GM20000 (cell line): ENCODE measurements at places on chromosomes 6 and 20.

GRCh38 chr6:139519571-139520031 lies 145.2 kb upstream of the CITED2 start:
- no peak for DNase-seq

DNA sequence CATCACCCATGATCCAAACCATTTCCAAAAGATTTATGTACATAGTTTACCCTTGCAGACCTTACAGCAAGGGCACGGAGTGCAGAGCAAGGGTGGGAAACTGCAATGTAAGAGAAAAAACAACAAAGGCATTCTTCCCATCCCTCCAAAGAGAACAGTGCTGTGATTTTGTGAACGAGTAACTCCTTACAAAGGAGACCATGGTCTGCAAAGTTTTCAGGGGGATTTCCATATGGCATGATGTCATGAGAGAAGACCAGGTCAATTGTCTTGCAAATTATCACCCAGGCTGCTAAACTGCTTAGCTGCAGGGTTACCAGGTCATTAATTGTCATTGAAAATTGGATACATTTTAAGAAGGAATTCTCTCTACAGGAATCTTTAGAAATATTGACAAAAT lies 58.3 kb downstream of the LAMP5 start:
- DNase-seq = no peak

DNA sequence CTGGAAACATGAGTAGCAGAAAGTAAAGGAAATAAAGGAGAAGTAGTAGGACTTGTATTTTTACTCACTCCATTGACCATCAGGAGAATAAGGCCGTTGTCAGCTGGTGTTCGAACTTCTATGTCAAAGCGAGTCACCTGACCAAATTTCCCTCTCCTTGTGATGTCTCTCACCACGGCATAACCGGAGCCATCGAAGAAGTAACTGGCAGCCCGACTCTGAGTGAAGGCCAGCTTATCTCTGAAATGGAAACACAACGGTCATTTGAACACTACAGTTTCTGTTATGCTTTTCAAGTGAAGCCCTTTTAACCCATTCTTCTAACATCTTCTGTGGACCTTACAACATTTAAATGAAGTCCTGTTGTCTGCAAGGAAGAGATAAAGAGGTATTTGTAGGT lies 51.7 kb downstream of the FAM229B start:
- DNase-seq = no peak

DNA sequence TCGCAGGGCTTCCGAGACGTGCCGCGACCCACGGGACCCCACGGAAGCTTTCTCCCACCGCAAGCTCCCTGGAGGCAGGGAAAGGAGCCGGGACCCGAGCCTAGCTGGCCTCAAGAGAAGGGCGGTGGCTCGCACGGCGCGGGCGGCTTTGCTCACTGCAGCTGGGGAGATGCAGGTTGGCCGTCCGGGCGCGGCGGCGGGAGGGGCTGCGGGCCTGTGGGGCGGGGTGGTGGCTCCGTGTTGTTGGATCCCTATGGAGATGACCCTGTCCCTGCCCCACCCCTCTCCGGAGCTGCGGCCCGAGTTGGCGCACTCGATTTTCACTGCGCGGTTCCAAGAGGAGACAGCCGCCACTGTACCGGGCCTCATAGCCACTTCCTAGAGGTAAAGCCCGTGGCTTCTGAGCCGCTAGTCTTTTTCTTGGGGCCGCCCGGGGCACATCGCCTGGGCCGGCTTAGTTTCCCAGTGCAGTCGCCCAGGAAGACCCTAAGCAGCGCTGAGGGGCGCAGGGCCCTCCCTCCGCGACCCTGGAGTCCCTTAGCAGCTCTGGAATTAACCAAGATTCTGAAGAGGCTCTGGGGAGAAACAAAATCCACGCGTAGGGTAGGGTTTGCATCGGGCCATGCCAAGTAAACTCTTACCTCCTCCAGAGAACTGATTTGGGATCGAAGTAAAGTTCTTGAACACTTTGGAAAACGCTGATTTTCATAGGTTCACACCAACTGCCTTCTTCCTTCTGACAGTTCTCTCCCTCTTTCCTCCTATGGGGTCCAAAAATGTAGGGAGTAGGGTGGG lies at the start of gene ECT2L:
ECT2L (plus strand) TSS at position 279 of the 795 bp plus-strand sequence. CDS start 17,188 bp downstream, outside the sequence.
- DNase-seq = no peak

DNA sequence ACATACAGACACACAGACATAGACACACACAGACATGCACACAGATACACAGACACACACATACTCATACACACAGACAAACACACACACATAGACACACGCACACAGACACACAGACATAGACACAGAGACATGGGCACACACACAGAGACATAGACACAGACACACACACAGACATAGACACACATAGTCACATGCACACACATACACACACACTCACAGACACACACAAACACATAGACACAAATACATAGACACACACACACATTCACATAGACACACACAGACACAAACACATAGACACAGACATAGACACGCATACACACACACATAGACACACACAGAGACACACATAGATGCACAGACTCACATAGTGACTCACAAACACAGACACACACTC lies 13.5 kb downstream of the FOXF2 start:
- DNase-seq = no peak

- no peak for DNase-seq
These were observed 115.7 kb downstream of the TAF4 start for GRCh38 chr20:61949714-61950640.

DNA sequence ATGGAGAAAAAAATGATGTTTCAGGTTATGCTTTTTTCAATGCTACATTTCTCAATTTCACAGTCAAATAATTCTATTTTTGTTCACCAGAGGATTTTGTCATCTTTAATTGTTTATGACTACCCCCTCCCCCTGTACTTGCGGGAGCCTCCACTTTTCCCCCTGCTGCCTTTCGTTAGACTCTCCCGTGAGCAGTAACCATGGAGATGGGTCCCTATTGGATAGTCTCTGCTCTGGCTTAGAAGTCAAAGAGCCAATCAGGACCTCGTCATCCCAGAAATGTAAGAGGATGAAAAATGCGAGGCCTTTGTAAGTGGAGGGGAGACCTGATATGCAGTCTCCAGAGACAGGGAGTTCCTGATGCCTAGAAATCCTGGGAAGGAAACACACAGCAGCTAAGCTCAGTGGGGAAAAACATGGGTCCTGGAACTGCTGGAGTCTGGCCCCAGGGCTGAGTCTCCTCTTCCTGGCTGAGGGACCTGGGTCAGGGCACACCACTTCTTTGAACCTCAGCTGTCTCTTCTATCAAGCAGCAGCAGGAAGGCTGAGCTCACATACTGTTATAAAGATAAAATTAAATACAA lies 298.7 kb downstream of the TSHZ2 start:
- DNase-seq = no peak

DNA sequence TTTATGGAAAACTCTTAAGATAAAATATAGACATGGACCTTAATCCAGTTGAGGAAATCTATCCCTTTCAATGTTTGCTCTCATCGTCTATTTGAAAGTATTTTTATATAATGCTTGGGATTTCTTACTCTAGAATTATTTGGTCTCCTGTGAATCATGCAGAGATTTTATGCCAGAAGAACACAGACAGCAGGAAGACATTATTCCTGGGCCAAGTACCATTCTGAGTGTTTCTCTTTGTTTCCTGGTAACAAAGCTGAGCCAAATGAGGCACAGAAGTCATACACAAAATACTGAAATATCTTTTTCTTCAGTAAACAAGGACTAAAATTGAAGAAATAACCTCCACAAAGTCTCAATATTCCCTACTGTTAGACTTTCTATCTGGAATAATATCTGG lies 538.2 kb upstream of the EYS start:
- DNase-seq = no peak

DNA sequence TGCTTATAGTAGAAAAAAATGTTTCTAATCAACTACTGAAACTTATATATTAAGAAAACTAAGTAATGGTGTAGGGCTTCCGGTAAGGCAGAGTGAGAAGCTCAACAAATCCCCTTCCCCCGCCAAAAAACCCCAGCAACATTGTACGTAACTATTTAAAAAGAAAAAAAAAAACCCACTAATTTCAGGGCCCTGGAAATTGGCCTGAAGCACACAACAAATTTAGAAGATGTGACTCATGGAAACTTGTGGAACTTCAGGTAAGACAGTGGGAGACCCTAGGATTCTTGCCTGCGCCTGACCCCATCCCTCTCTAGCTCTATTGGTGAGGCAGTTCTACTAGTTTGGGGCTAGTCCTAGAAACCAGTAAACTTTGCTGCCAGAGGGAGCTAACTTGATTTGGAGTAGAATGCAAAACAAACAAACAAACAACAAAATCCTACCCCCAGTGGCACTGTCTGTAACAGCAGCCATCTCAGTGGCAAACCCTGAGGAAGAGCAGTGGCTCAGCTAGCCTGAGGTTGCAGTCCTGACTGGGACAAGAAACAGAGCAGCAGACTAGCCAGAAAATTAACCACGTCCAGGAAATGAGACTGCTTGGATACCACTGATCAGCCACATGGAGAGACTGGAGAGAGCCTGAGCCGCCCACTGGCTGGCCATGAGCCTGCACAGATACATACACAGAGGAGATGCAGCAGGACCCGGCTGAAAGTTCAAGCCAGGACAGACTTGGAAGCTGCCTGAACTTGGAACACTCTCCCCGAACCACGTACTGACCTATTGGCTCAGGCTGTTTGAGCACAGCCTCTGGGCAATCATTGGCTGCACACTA lies 135.1 kb downstream of the TBXT start:
- no peak for DNase-seq

GRCh38 chr6:134173936-134174671 lies 121.7 kb upstream of the SLC2A12 start:
- DNase-seq = peak; percentile 72

DNA sequence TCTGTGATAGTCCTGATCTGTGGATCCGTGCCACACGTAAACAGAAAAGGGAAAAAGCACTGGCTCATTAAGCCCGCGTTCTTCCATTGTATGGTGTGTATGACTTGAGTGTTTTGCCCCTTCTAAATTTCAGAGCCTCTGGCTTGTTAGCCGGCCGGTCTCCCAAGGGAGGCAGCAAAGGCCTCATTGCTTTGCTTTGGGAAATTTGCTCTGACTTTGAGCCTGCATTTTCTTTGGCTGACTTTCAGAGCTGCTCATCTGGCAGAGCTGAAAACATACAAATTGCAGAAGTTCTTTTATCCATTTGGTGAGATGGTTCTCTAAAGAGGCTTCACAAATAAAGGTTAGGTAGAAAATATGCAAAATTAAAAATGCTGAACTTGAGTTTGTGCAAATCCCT lies 123.0 kb downstream of the UTRN start:
- DNase-seq = no peak

DNA sequence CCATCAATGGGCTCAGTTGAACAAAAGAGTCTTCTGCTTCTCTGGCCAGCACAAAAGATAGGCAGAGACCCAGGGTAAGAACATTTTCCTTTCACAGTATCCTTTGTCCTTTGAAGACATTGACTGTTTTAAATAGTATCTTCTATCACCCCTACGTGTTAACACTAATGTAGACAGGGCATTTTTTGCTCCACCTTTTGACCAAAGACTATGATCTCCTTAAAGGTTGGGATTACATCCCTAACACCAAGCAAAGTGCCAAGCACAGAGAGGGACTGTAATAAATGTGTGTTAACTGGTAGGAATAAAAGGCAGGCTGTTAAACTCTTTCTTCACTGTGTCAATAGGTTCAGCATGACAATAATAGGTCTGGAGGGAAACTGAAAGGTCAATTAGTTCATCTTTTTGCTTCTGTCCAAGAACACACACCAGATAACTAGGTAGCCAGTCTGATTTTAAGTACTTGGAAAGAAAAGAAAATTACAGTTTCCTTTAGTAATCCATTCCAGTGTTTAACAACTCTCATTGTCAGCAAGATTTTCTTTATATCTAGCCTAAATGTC lies 63.6 kb upstream of the NOX3 start:
- DNase-seq = peak; percentile 8
